Choroid plexus epithelial cell (primary cell): ENCODE measurements at places on chromosomes 3 and 15.

DNA sequence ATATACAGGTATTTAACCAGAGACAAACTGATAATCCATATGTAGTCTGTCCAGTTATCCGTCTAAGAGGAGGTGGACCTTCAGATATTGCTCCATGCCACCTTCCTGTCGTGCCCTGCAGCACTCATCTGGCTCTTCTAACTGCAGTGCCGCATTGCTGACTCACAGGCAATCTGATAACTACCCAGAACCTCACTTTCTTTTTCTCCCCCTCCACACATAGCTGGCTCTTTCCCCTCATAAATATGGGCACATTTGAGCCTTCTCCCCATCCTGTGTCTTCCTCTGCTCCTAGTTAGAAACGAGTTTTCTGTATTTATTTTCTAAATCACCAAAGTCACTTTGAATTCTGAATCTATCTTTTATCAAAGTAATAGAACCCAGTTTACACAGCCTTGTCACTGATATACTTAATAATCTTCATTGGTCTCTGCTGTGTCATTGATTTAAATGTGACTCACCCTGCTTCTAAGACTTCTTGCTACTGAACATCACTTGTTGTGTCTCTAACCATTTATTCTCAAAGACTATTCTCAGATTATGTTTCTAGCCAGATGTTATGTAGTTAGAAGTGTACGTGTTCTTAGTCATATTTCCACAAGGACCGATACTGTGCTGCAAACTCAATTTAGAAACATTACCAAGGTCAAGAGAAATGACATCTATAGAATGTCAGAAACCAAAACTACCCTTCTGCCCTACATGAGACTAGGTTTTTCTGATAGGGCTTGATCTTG lies 17.4 kb upstream of the KCNMB2 start:
- DNase-seq = no peak

- no peak for DNase-seq
These were observed 19.9 kb upstream of the NFKBIZ start for GRCh38 chr3:101829437-101829830.

DNA sequence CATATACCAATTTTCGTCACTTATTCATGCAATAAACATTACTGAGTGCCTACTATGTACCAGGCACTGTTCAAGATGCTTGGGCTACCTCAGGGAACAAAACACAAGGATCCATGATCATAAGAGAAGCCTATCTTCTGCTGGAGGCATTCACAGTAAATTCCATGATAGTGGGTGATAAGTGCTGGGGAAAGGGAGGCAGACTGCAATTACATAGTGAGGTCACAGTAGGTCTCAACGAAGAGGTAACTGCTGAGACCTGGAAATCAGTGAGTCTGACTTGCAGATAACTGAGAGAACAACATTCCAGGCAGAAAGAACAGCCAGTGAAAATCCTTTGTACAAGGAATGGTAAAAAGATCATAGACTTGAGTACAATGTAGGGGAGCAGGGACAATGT lies 33.6 kb downstream of the RAF1 start:
- DNase-seq = no peak

GRCh38 chr15:56215769-56216168 lies 27.9 kb downstream of the RFX7 start:
- DNase-seq = peak; percentile 97

DNA sequence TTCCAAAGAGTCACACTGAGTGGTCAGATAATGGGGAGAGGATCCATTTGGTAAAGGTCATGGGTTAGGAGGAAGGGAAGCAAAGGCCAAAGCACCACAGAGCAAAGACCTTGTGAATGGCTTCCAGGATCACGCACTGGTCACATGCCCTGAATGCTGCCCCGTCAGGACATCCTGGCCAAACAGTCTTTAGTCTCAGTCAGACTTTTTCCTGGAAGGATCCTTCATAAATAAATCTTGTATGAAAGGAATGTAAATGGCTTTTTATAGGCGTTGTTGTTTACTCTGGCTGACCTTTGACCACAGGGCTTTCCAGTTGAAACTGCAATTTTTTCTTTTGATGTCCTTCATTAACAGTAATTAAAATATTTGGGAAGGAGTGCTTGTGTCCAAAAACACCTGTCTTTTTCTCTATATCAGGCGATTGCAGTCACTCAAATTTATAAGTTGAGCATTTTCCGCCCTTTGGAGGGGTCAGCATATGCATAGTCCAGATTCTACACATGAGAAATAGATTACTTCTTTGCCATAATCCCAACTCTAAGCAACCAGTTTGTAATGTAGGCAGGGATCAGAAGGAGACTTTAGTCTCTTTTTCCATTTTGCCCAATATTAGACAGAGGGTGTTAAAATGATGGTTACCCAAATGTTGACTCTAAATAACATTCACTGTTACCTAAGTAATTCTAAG lies 48.4 kb downstream of the CHAC1 start:
- DNase-seq = peak; percentile 21

- DNase-seq = no peak
These were observed 62.7 kb upstream of the RNU6-1 start for GRCh38 chr15:67902579-67903009.

DNA sequence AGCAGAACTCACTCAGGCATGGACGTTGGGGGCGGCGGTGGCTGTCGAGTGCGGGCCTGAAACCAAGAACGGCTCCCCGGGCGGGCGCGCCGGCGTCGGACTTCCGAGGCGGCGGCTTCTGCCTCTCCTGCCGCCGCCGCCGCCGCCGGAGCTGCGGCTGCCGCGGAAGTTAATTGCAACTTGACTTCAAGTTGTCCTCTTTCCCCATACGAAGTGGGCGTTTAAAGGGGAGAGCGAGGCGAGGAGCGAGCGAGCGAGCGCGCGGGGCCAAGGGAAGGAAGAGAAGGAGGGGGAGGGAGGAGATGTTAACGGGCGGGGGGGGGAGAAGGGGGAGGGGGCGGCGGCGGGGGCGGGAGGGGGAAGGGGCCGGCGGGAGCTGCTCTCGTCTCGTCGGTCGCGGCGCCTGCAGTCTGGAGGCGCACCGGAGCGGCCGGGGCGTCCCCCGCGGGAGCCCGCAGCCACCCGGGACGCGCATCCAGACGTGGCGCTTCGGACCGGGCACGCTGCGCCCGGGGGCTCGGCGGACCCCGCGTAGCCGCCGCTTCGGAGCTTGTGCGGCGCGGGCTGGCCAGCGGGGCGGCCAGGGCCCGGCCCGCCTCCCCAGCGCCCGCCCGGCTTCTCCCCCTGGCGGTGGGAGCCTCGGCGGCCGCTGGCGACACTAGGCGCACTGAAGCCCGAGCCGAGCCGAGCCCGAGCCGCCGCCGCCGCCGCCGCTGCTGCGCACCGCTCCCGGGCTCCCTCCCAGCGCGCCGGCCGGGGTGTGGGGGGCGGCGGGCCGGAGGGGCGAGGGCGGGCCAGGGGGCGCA lies 19.7 kb upstream of the SATB1 start:
- DNase-seq = peak; percentile 44

DNA sequence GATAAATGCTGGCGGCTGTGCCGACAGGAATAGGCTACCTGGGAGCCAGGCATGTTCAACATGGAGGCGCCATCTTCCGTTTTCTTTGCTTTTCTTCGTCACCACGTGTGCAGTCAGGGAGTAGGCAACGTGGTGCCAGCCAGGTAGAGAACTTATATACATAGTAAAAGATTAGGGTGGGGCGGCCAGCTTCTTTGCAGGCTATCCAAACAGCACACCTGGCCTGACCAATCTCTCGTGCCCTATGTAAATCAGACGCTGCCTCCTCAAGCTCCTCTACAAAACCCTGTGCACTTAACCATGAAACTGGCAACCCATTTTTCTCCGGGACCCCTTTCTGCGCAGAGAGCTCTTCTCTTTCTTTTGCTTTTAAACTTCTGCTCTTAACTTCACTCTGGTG lies 28.6 kb upstream of the OR5K4 start:
- DNase-seq = no peak

DNA sequence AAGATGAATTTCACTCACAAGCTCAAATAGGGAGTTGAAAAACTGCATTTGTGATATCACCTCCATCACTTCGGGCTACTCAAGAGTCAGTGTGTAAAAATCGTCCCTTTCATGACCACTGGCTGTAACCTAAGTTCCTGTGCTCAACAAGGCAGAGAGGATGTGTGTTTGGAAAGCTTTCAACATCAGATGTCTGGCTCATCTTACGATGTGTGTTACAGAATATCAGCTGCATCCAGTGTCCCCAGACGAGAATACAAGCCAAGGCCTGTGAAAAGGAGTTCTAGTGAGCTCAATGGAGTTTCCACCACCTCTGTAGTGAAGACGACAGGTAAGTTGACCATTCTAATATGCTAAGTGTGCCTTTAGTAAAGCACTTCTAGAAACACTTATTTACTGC lies 65.5 kb upstream of the ADAMTSL3 start:
- no peak for DNase-seq

DNA sequence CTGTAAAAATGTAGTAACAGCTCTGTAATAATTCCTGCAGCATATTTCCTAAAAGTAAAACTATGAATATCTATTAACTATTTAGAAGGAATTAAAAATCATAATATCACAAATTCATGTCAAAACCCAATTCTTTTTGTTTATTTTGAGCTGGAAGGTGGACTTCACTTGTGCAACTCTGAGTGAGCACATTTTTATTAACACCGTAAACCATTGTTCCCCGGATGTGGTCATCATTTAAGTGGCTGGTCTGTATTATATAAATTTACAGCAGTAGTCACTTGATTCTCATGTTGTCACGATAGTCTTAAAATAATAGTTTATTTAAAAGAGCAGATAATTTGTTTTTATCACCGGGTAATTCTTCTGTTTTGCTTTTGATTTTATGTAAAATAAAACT lies 43.0 kb upstream of the UTS2B start:
- DNase-seq = peak; percentile 48

GRCh38 chr3:4751029-4751501 lies 228.2 kb upstream of the BHLHE40 start:
- DNase-seq = no peak

GRCh38 chr3:160061525-160061924 lies 72.9 kb downstream of the IL12A start:
- DNase-seq = no peak

DNA sequence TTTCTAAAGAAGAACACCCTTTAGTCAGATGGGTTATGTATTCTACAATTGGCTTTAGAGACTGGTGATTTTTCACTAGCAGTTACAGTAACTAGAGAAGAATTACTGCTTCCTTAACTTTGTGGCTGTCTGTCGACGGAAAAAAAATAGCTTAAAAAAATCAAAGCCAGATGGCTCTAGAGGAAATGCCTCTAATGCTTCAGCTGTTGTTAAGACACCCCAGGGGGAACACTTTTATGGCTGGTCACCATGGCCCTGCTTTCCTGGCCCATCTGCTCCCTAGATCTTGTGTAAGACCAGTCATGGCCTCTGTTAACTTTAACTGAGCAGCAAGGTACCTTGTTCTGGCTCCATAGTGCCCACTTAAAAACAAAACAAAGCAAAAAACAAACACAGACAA lies 198.6 kb upstream of the PLSCR5 start:
- DNase-seq = peak; percentile 96

DNA sequence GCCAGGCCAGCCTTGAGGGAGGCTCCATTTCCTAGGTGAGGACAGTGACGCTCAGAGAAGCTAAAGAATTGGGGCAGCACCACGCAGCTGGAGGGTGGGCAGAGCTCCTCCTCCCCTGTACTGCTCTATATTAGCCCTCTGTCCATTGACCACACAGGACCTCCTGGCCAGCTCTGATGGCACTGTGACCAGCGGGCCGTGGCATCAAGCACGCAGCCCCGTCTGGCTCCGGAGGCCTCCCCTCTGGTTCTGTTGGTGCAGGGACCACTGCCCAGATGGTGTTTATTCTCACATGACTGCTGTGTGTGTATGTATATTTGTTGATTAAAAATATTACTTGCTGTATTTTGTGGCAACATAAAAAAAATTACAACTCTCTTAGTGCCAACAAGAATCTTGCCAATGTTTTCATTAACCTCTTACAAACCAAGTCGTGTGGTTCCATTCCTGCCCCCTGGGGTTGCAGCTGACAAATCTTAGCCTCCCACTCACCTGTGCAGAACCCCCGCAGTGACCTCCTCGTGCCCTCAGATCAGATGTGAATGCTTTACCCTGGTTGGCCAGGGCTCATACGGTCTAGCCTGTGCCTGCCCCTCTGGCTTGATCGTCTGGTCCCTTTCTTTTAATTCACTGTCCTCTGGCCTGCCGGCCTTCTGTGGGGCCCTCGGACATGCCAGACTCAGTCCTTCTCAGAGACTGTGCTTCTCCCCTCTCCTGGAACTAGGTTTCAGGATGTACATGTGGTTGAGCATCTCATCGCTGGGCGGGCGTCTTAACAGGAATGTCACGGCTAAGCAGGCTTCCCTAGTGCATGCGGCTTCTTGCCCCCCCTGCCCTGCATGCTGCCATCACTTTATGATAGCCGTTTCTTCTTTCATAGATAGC lies 14.8 kb downstream of the CHCHD6 start:
- no peak for DNase-seq

GRCh38 chr15:69513450-69513960 lies 60.9 kb downstream of the RPLP1 start:
- DNase-seq = no peak

DNA sequence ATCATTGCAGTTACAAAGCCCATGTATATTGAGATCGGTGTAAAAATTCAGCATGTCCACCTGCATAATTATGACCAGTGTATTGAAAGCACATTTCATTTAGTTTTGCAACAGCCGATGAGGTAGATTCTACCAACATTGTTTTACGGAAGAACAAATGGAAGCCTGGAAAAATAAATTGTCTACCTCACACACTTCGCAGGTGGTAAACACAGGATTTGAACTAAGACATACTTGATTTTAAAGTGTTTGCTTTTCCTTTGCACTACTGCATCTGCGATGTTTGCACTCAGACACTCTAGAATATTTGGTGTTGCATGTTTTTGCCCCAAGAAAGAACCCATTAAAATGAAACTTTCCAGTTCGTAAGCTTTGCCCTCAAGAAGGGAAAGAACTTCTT lies 148.4 kb downstream of the PGPEP1L start:
- no peak for DNase-seq

DNA sequence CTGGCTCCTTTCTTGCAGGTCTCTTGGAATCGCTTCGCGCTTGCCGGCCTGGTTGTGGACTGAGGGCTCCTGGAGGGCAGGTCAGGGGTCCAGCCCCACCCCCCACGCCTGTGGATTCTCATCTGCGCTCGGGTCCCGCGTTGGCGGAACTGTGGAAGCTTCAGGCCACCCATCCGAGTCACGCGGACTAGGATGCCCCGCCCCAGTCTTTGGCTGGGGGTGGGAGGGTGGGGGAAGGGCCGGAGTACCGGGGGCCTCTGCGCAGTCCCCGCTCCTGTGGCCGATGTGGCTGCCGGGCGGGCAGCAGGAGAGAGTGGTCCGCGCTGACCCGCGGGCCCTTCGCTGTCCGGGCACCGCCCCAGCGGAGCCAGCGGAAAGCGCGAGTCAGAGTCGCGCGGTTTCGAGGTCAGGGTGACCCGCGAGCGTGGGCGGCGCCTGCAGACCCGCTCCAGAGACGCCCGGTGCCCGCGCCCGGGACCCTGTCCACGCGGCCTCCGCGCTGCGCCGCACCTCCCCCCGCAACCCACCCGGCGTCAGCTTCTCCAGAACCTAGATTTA lies 114.2 kb downstream of the KLF13 start:
- peak; percentile 39 for DNase-seq
